ENCODE measurements at places on chromosomes 16 and 17.

- no peak for DNase-seq
Measured at GRCh38 chr16:50862818-50863643, 121.1 kb downstream of the CYLD start.

DNA sequence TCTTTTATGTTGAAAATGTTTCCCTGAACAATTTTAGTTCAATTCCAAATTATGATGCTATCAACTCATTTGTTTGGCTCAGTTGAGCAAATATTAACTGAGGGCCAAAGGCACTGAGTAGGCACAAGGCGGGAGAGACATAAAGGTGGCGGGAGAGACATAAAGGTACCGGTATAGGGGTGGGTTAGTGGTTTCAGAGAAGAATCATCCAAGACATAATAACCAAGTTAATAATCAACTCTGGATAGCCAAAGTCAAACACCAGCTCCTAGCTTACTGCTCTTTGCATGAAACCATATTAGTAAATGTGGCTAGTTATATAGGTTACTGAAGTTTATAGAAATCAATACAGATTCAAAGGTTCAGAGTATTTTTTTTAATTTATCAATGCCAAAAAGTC lies 91.7 kb downstream of the RPGRIP1L start:
- no peak for DNase-seq

DNA sequence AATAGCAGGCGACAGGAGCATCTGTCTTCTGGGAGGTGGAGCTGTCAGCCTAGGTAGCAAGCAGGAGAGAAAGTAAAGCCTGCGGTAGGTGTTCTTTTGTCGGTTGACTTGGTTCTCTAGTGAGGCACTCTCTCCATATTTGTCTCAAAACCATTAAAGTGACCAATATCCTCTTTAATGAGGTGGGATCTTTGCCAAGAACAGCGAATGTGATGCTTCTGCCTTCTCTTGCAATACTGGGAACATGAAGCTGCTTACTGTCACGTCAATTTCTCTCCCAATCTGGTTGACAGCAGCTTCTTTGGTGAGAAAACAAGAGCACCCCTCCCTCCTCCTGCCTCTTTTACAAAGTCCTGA lies 176.7 kb downstream of the ABCC12 start:
- no peak for DNase-seq

DNA sequence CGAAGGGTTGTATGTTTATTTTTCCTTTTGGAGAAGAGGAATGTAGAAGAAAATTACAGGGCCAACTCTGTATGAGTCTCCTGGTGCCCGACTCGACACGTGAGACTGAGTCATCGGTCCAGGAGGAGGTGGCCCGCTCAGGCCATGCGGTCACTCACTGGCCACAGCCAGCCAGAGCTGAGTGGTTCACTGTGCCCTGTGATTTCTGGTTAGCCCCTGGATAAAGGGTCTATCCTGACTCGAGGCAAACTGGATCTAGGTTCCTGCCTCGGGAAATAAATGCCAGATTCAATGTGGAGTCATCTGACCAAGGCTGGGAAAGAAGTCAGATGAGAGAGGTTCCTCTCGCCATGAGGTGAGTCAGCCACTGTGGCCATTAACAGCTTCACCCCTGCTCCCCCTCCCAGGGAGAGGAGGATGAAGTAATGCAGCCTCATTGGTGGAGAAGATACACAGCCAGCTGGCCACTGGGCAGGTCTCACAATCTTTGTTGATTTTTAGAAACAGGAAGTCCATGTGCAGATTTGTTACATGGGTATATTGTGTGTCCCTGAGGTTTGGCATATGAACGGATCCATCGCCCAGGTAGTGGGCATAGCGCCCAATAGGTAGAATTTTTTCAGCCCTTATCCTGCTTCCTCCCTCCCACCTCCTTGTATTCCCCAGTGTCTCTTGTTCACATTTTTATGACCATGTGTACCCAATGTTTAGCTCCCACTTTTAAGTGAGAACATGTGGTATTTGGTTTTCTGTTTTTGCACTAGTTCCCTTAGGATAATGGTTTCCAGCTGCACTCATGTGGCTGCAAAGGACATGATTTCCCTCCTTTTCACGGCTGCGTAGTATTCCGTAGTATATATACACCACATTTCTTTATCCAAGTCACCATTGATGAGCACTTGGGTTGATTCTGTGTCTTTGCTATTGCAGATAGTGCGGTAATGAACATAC lies 21.7 kb upstream of the USP36 start:
- peak; percentile 98 for DNase-seq

DNA sequence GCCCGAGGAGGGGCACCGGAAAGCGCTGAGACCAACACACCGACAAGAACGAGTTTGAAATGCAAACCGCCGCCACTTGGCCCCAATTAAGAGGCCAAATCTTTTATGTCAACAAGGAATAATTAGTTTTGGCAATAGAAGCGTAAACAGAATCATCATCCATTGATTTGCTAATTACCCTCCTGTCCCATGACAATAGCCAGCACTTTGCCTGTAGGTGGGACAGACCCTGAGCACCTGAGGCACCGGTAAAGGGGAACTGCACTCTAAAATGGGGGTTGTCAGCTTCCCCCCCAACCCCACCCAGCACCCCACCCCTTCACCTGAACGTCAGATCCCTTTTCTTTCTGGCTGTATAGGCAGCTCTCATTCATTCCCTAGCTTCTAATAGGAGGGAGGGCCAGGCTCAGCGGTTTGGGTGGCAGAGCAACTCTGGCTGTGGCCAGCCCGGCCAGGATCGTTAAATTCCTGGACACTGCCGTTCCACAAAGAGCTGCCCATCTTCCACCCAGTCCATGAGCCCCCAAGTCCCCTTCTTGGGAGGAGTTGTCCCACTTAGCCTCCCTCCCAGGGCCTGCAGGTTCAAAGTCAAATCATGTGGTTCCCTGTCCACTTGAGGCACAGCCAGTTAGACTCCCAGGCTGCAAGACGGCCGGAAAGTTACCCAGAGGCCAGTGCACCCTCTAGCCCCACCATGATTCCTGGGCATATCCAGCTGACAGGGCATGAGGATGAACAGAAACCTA lies 45.8 kb downstream of the WNT3 start:
- no peak for DNase-seq

DNA sequence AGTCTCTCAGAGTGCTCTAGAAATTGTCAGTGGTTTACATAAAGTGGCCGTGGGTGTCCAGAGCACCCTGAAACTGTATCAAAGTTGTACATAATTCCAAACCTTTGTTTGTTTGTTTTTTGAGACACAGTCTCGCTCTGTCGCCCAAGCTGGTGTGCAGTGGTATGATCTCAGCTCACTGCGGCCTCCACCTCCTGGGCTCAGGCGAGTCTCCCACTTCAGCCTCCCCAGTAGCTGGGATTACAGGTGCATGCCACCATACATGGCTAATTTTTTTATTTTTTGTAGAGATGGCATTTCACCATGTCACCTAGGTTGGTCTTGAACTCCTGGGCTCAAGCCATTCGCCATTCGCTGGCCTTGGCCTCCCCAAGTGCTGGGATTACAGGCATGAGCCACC lies 24.3 kb upstream of the ADGRG1 start:
- no peak for DNase-seq

DNA sequence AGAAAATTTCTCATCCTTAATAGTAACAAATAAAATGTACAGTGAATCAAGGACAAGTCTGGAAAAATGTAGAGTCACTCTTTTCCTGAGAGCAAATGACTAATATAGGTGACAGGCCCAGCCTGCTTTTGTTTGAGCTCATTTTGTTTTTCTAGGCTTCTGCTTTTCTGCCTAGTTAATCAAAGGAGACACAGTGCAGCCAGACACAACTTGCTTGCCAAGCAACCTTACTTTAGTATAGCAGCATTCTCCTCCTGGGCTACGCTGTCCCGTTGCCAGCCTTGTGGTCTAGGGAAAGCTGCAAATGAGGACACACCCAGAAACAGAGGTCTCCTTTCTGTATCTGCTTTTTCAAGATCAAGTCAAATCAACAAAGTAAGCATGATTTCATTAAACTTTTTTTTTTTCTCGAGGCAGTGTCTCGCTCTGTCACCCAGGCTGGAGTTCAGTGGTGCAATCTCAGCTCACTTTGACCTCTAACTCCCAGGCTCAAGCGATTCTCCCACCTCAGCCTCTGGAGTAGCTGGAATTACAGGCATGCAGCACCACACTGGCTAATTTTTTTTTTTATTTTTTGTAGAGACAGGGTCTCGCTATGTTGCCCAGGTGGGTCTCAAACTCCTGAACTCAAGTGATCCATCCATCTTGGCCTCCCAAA lies 17.2 kb downstream of the GINS3 start:
- no peak for DNase-seq

- DNase-seq, result no peak
Measured at GRCh38 chr16:89043636-89044417, 49.8 kb upstream of the ACSF3 start.

- no peak for DNase-seq
Measured at GRCh38 chr16:88923450-88923849, 53.6 kb downstream of the CBFA2T3 start.

- no peak for DNase-seq
Measured at GRCh38 chr17:52120465-52120864, 38.0 kb downstream of the CA10 start.

DNA sequence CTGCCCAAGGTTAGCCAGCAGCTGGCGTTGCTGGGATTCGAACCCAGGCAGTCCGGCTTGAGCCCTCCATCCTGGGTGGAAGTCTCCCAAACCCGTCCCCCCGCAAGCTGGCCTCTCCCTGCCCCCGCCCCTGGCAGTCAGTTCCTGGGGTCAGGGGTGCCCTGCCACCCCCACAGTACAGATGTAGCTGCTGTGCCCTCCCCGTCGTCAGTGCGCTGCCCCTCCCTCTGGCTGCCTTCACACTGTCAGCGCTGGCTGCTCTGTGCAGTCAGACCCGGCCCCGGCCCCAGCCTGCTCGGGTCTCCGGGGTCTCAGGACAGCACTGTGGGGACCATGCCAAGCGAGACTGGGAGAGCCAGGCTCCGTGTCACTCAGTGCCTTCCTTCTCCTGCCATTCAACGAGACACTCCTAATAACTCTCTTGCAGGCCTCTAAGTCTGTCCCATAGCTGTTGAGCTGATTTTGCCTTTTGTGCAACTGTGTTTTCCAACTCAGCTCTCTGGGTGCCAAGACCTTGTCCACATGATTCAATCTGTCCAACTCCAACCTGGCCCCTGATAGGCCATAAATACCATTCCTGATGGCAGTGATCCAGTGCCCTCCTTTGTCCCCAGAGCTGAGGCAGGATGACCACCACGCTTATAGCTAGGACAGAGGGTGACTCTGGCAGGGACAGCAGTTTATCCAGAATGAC lies 55.5 kb upstream of the IL34 start:
- no peak for DNase-seq

GRCh38 chr17:54426296-54426886 lies 474.3 kb upstream of the TOM1L1 start:
- peak; percentile 41 for DNase-seq

GRCh38 chr17:7208027-7208571 lies 11.5 kb downstream of the DLG4 start:
- no peak for DNase-seq

- peak; percentile 51 for DNase-seq
Measured at GRCh38 chr17:50093807-50094206, 1.3 kb upstream of the PDK2 start.

DNA sequence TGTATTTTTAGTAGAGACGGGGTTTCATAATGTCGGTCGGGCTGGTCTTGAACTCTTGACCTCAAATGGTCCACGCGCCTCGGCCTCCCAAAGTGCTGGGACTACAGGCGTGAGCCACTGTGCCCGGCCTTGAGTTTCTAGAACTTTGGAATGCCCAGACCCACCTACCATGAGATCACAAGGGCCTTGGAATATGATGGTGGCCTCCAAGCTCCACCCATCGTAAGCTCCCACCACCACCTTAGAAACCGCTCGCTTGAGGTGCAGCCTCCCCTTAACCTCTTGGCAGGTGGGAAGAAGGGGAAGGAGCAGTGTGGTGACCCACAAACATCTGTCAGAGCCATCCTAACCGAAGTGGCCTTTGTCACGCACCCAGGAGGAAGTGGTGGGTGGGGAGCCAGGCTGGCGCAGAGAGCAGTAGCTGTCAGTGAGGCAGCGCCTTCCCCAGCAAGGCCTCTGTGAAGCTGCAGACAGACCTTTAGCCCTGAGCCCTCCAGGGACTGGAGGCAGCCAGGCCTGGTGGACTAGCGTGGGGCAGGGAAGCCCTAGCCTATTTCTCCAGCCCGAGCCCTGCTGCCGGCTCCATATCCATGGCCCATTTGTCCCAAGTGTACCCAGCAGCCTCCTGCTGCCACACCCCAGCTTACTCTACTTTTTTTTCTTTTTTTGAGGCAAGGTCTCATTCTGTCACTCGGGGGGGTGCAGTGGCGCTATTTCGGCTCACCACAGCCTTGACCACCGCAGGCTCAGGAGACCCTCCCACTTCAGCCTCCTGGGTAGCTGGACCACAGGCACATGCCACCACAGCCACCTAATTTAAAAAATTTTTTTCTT lies 13.1 kb upstream of the SEPHS2 start:
- no peak for DNase-seq

- DNase-seq, result no peak
Measured at GRCh38 chr16:85465328-85466303, 147.5 kb upstream of the GSE1 start.

DNA sequence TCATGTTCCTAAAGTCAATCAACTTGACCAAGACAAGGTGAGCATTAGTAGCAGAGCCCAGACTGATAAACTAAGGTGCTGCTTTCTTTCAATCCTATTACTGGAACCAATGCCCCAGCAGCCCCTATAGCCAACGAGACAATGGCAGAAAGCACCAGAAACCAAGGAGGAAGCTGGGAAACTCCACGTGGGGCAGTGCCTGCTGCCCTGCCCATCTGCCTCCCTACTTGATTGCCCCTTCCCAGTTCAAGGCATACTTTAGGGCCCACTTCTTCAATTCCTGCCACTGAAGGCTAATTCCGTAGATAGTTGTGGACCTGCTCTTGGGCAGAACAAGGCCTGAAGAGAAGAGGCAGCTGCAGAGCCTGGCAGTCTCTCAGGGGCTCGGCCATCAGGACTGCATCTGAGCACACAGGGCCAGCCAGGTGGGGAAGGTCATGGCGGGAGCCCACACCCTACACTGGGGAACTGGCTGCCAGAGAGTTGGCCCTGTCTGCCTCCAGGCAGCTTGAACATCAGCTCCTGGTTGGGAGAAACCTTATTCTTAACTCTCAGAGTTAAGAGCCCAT lies 30.9 kb downstream of the WSB1 start:
- DNase-seq, result no peak

DNA sequence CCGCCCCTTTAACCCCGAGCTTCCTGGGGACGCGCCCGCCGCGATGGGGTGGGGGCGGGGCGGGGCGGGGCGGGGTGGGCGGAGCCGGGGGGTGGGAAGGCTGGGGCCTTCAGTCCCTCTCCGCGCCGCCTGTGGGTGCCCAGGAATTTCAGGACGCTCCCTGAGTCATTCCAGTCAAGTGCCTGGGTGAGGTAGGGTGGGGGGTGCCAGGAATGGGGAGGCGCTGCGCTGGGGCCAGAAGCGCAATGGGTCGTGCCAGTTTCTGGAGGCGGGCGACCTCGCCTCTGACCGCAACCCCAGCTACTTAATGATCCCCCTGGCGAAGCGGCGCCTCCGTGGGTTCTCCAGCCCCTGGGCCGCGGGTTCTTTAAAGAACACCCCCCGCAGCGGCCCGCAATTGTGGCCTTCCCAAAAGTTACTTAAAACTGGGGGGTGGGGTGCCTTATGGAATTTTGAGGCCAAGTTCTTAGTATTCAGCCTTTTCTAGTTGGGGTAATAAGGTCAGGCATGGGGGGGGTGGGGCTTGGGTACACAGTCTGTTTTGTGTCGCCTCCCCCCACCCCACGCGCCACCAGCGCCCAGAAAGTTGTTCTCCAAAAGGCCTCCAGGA lies 826 bp upstream of the GSE1 start:
- DNase-seq, result peak; percentile 99

- DNase-seq, result no peak
Measured at GRCh38 chr16:66840883-66841282, 3.3 kb upstream of the CA7 start.

- no peak for DNase-seq
Measured at GRCh38 chr16:58471209-58471975, 28.6 kb upstream of the NDRG4 start.

GRCh38 chr17:27995554-27995953 lies 46.9 kb upstream of the NLK start:
- DNase-seq, result no peak
